Suprapubic skin (tissue), 4 donors: ENCODE measurements at places on chromosomes 4 and X.

DNA sequence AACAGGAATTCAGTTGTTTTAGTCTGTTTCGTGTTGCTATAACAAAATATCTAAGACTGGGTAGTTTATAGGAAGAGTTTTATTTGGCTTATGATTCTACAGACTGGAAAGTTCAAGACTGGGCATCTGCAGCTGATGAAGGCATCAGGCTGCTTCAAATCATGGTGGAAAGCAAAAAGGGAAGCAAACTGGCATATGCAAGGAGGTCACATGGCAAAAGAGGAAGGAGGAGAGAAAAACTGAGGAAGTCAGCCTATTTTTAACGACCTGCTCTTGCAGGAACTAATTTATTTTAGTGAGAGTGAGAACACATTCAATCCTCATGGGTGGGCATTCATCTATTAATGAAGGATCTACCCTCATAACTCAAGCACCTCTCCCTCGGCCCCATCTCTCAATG lies 363.1 kb upstream of the HS3ST1 start:
- no peak overlapping the region for H3K4me3 ChIP-seq
- no peak overlapping the region for H3K27ac ChIP-seq
- DNase-seq: no peak
- no peaks in the 10 kb centered on the region for H3K4me1 ChIP-seq

GRCh38 chr4:45102716-45103115 lies 376.4 kb upstream of the GNPDA2 start:
- H3K4me3 ChIP-seq: no peak overlapping the region
- DNase-seq: no peak
- H3K36me3 ChIP-seq: no peaks in the 10 kb centered on the region
- no peaks in the 10 kb centered on the region for H3K4me1 ChIP-seq
- H3K27ac ChIP-seq: no peak overlapping the region

DNA sequence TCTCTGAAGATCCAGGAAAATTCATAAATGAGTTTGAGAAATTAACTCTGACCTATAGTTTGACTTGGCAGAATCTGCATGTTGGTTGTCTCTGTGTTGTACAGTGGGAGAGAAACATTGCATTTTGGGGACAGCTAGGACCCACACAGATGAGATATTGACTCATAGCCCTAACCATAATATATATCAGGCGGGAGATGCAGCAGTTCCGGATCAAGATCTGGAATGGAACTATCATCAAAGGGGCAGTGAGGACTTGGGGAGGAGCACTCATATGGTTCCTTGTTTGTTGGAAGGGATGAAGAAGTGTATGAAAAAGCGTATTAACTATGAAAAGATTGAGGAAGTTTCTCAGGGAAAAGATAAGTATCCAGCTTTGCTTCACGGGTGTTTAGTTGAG lies 14.0 kb downstream of the CXCL2 start:
- DNase-seq: no peak
- H3K27me3 ChIP-seq: no peaks in the 10 kb centered on the region
- no peaks in the 10 kb centered on the region for H3K36me3 ChIP-seq
- H3K4me3 ChIP-seq: no peak overlapping the region
- H3K4me1 ChIP-seq: no peaks in the 10 kb centered on the region

GRCh38 chr4:172517391-172517790 lies 651.2 kb upstream of the GALNT7 start:
- H3K27ac ChIP-seq: no peak overlapping the region
- no peaks in the 10 kb centered on the region for H3K4me1 ChIP-seq
- H3K27me3 ChIP-seq: no peaks in the 10 kb centered on the region
- no peak overlapping the region for H3K4me3 ChIP-seq
- no peak for DNase-seq

DNA sequence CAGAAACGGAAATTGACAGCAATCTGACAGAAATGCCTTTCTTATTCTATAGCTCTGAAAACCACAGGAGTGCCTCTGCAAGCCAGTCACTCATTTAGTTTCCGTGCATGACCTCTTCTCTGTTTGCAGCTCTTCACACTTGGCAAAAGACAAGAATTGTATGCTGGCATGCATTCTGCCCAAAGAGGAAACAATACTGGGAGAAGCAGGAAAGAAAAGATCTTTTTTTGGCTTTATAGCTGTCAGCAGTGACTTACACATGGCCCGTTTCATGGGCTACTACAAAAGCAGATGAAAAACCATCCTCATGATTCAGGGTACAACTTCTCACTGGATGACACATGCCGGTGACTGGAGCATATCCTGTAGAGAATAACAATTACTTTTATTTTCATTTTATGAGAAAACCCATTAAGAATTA lies 249.4 kb downstream of the ADAMTS3 start:
- no peak overlapping the region for H3K27ac ChIP-seq
- H3K27me3 ChIP-seq: no peaks in the 10 kb centered on the region
- no peaks in the 10 kb centered on the region for H3K36me3 ChIP-seq
- H3K4me1 ChIP-seq: peaks cover 3% of the 10 kb centered on the region
- H3K4me3 ChIP-seq: no peak overlapping the region

- H3K4me3 ChIP-seq: no peak overlapping the region
- H3K27ac ChIP-seq: no peak overlapping the region
- no peaks in the 10 kb centered on the region for H3K27me3 ChIP-seq
- no peak for DNase-seq
- no peaks in the 10 kb centered on the region for H3K36me3 ChIP-seq
Measured at GRCh38 chrX:114162068-114162735, 421.7 kb upstream of the HTR2C start.

DNA sequence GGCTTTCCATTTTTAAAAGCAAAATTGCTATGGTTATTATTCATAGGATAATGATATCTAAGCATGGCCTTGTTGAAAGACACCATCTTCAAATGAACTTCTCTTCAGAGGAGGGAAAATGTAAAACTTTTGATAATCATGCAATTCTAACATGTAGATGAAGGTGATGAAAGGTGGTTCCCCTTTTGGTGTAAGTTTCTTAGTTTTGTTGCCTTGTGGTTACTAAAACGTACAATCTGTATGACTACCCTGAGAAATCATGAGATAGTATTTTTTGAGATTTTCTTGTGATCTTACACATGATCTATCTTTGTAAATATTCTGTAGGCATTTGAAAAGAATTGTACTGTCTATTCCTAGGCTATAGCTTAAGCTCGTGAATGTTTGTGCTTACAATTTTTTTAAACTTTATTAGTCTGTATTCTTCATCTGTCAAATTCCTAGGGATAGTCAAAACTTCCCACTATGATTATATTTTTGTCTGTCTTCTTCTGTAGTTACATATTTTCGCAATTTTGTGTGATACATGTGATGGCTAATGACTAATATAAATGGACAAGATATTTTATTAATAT lies 47.5 kb downstream of the PTPN13 start:
- H3K27me3 ChIP-seq: no peaks in the 10 kb centered on the region
- no peak overlapping the region for H3K27ac ChIP-seq
- DNase-seq: no peak
